Placental epithelial cell (primary cell): ENCODE measurements at places on chromosomes 2 and 18. TPM values are rescaled to one million over a fixed set of nuclear protein-coding genes. Genes with fewer than 3 reads are reported as not detected.

The RUFY4 gene
- not detected in 2 replicates for total RNA-seq

The HDLBP gene
- 973 and 1,501 TPM in 2 replicates for total RNA-seq

The GRB14 gene
- total RNA-seq: 2.0 and 2.8 TPM in 2 replicates

The SLC23A3 gene
- 0.54 and 2.0 TPM in 2 replicates for total RNA-seq

The SCYGR4 gene
- not detected in 2 replicates for total RNA-seq

The COL4A3 gene
- total RNA-seq: 0.39 and 0.43 TPM in 2 replicates

The PSMG2 gene
- 71.7 and 81.3 TPM in 2 replicates for total RNA-seq

The CD8B2 gene
- total RNA-seq: 0.11 TPM in 1 of 2 replicates, not detected in the other

The LOXL3 gene
- 0.39 TPM in 1 of 2 replicates, not detected in the other for total RNA-seq

The PPP4R3B gene
- total RNA-seq: 39.3 and 47.8 TPM in 2 replicates

The NCKAP5 gene
- under 0.01 and 0.79 TPM in 2 replicates for total RNA-seq

The SAG gene
- total RNA-seq: under 0.01 TPM in 1 of 2 replicates, not detected in the other

The SERPINB11 gene
- total RNA-seq: not detected in 2 replicates

The IL18R1 gene
- 1.7 and 4.3 TPM in 2 replicates for total RNA-seq

The CERKL gene
- 0.33 TPM in 1 of 2 replicates, not detected in the other for total RNA-seq

The STPG4 gene
- total RNA-seq: 1.2 and 2.9 TPM in 2 replicates

The CTLA4 gene
- not detected in 2 replicates for total RNA-seq

The HPCAL1 gene
- total RNA-seq: 9.4 and 15.4 TPM in 2 replicates

The UPP2 gene
- total RNA-seq: not detected in 2 replicates

The C1QL2 gene
- not detected in 2 replicates for total RNA-seq
